GM19239 (cell line): ENCODE measurements at places on chromosomes 7 and 10.
A peak's percentile ranks its signal among the peaks of the same experiment; 100 is the strongest.

DNA sequence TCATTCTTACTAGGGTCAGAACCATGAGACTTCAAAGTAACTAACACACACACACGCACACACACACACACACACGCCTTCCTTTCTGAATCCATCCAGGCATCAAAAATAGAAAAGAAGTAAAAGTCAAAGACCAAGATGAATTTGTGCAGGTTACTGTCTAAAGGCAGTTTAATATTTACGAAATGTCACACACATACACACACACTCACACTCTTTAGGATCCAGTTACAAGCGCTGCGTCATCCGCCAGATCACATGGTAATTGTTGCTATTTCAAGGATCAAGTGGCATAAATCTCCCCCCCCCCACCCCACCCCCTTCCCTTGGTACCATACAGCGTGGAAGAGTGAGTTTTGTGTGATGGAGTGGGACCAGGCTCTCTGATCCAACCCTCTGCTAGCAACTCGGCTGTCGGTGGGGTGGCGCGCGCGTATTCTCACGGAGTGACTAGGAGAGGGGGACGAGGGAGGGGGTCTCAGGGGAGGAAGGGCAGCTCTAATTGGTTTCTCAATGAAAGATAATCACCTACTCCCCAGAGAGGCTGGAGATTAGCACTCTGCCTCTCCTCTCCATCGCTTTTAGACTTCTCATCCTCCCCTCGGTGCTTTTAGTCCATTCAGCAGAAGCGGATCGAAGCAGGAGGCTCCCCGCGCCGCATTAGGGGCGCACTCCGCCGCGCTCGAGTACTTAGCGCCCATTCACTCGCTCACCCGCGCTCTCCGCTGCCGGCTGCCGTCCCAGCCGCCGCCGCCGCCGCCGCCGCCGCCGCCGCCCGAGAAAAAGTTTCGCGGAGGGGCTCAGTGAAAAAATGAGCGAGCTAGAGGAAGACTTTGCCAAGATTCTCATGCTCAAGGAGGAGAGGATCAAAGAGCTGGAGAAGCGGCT, 83.5 kb upstream of the PRKG1 start:
- no peak for DNase-seq

GRCh38 chr10:46064269-46064817, 18.3 kb upstream of the MSMB start:
- DNase-seq, result no peak

DNA sequence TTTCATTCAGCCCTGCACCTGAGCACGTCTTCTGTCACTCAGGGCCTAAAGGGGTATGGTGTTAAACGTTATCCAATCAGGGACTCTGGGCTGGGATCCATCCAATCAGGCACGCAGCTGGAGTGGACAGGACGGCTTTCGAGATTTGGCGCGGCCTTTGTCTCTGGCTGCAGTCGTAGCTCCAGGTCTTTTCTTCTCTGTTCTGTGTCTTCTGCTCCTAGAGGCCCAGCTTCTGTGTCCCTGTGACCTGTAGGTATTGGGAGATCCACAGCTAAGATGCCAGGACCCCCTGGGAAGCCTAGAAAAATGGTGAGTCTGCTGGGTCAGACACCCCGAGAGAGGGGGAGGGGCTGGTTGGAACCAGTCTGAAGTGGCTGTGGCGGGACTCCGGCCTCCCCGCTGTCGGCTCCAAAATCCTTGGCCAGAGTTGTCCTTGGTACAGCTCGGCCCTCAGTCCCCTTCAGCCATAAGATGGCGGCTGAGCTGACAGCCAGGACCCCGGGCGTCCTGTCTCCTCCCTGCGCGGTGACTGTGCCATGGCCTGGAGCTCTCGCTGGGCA, 11.7 kb upstream of the ZNF680 start:
- no peak for DNase-seq

GRCh38 chr10:126465771-126466170, 77.5 kb upstream of the ADAM12 start:
- DNase-seq, result no peak

- DNase-seq, result no peak
These were observed 34.5 kb upstream of the ING3 start for GRCh38 chr7:120916121-120916520.

GRCh38 chr10:11080564-11080984, 62.9 kb downstream of the CELF2 start:
- peak; percentile 15 for DNase-seq

DNA sequence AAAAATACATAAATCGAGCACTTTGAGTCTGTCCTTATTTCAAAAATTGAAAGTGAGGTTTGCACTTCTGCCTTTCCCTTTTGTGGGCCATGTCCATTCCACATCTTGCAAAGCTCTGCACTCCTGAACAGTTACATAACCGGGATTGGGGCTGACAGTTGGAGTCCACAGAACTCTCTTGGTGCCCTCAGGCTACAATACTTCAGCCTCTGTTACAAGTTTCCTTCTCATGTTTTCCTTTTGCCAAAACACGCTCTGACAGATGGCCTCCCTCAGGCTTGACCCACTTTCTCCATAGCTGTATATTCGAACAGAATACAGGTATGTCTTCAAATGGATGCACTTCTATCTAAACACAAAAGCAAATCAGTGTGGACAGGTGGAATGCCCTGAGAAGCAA, 335.9 kb downstream of the WDR37 start:
- no peak for DNase-seq

DNA sequence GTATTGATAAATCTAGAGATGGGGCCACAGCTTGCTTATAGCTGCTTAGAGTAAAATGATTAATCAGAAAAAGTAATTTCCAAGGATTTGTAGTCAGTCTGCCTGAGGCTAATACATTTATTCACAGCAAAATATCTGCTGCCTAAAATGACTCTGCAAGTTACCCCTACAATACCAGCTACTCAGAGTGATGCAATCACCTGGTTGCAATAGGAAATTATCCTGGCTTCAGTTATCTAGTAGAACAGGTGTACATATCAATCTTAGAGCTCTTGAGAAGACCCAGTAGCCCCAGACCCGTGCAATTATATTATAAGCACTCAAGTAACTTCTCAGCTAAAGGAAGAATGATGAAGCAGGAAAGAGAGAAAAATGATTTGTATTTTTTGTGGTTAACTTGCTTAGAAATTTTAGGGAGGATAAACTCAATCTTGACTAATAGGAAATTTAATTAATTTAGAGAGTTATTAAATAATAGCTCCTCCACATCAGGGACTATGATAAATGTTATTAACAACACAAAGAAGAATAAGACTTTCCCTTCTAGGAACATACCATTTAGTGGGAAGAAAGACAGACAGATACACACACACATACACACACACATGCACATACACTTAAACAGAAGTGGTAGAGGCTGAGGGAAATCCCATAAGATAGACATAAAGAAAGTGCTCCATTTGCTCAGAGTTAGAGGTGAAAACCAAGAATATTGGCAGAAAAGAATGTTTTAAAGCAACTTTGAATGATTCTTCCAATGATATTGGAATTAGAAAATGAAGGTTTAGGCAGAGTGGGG, 140.4 kb upstream of the PRSS1 start:
- no peak for DNase-seq

- DNase-seq, result no peak
These were observed 28.6 kb downstream of the RABGEF1 start for GRCh38 chr7:66768865-66769832.

DNA sequence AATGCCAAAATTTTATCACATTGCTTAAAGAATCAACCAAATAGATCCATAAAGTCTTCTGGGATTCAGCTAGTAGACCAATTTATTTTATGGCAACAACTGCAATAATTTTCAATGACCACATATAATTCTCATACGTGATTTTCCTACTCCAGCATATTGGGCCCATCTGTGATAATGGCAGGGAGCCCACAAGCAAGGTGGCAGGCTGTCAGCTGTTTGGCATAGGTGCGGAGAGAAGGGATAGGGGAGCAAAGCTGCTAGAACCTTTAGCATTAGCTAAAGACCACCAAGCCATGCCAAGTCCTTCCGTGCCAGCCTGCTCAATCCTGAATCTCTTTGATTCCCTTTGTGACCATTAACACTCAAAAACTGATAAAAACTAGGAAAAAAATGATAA, 721.2 kb downstream of the XPNPEP1 start:
- no peak for DNase-seq

DNA sequence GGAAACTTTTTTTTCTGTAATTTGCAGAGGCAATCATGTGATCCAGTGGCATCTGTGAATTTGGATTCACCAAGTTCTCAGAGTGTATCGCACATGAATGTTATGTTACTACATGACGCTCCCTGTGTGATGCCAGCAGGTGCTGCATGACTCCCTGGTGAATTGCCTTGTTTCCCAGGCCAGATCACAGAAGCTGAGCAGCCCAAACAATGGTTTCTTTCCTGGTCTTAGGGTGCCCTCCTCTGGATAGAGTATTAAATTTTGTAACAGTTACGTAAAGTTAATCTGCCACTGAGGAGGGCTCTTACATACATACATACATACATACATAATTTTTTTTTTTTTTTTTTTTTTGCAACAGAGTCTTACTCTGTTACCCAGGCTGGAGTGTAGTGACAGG, 3.6 kb downstream of the ZSCAN21 start:
- no peak for DNase-seq

DNA sequence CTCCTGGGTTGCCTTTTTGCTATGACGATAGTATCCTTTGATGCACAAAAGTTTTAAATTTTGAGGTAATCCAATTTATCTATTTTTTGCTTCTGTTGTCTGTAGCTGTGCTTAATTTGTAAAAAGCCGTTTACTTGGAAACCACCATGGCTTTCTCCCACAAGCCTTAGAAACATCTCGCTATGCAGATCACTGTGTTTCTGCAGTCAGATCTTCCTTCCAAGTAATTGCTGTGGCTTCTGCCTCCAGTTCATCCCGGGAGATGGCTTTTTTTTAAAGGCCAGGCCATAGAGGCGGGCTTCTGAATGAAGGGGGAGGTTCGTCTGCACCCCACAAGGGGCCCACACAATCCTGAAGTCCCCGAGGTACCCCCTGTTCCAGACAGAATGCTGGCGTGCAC, 48.3 kb upstream of the OCM2 start:
- DNase-seq, result no peak

DNA sequence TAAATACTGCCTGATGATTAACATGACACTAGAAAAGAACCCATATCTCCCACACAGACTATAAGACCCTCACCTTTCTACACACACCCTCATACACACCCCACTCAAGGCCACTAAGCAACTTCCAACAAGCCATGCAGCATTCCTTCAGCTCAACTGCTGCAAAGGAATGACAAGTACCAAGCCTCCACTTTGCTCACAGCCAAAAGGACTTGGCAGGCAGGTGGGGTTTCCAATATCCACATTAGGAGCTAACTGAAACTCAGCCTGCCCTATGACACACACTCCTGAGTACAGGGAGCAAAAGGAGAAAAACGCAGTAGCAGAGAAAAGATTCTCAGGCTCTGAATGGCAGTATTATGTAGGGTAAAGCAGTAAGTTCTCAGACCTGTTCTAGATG, 13.4 kb downstream of the USP54 start:
- no peak for DNase-seq

DNA sequence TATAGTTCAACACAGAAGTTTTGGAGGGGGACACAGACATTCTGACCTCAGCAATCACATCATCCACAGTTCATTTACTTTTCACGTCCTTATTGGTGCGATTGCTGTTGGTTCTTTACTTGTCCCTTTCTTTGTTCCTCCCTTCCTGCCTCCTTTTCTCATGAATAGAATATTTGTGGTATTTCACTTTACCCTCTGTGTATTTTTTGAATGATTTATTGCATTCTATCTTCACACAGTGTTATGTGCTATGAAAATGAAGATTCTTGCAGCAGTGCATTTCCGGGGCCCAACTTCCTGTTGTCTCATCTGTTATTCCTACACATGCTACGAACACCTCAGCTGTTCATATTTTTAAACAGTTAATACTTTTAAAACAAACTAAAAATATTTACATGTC, 179.6 kb downstream of the ZMYND11 start:
- DNase-seq, result no peak

- peak; percentile 20 for DNase-seq
These were observed 2.0 kb upstream of the SFTPA1 start for GRCh38 chr10:79608505-79609375.

- no peak for DNase-seq
These were observed 11.0 kb upstream of the PPIF start for GRCh38 chr10:79336276-79336675.

- DNase-seq, result no peak
These were observed 90.3 kb upstream of the ADAM12 start for GRCh38 chr10:126478546-126478945.

DNA sequence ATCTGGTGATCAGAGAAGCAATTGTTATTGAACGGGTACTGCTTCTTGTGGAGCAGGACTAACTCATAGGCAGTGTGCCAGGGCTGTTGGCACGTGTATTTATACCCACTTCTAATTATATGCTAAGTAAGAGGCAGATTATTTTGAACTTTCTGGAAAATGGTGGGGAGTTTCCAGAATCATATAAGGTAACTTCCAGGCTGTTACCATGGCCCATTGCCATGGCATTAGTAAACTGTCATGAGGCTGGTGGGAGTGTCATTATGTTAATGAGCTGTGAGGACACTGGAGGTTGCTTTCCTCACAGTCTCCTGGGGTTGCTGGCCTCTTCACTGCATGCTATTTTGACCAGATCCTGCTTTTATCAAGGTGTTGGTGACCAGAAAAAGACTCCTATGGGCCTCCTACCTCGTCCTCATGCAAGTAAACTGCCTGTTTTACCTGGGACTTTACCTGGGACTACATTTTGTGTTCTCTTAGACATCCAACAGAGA, 122.6 kb downstream of the KCND2 start:
- DNase-seq, result no peak

DNA sequence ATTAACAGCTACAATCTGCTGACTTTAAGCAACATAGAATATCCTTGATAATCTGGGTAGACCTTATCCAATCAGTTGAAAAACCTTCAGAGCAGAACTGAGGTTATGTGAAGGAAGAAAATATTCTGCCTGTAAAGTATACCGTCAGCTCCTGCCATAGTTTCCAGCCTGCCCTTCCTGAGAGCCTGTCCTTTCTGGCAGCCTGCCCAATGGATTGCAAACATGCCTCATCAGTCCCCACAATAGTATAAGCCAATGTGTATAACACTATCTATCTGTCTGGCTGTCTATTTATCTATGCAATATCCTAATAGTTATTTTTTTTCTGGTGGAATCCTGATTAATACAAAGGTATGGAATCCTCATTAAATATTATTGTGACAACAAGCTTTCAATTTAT, 489.2 kb upstream of the KCND2 start:
- no peak for DNase-seq

DNA sequence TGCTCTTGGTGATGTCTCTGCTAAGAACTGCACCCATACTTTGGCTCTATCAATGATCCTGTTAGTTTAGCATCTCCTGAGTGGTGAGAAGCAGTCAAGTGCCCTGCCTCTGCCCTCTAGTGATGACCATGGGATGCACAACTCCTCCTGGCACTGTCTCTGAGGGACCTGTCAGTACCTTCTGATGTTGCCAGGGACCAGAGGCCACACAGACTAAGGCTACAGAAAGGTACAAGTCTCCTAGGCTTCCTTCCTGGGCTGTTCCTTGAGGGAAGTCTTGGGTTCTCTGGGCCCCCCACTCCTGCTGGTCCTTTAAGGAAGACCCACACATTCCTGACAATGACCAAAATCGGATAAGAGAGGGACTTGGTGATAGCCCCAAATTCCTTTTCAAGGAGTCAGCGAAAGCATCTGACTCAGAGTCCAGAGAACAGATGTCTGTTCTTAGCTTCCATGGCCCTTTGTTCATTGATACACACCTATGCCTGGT, 15.3 kb downstream of the NKX2-3 start:
- no peak for DNase-seq
